ENCODE measurements at places on chromosomes 16 and 17. TPM values are rescaled to one million over a fixed set of nuclear protein-coding genes. Genes with fewer than 3 reads are reported as not detected.

Gene ABCA9
- total RNA-seq: 8.6 TPM

- no peak for DNase-seq
Measured at GRCh38 chr16:77288222-77288621, 89.0 kb downstream of the SYCE1L start.

Gene SLFN11
- 3.6 TPM for total RNA-seq

GRCh38 chr16:23024044-23024443 is 125.2 kb downstream of the USP31 start:
- DNase-seq: no peak

Gene KRT39
- not detected for total RNA-seq

Gene OSGIN1
- 99.7 TPM for total RNA-seq
